ENCODE measurements at places on chromosomes 7 and 10.

DNA sequence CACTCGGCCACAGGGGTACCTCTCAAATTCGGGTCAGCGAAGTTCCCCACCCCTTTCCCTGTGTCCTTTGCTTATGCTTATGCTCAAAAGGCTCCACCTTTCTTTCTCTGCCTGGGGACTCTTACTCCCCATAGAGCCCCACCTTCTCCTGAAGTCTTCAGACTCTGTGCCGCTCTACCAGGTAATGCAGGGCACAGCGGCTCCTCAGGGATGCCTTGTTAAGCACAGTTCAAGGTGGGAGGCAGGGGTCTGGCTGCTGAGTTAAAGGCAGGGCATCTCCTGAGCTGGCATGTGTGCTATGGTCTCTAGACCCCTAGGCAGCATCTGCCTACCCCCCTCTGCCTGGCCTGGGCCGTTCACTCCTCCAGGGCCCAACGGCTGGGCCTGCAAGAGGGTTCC lies 3.0 kb upstream of the CXCL12 start:
- no peak for DNase-seq

DNA sequence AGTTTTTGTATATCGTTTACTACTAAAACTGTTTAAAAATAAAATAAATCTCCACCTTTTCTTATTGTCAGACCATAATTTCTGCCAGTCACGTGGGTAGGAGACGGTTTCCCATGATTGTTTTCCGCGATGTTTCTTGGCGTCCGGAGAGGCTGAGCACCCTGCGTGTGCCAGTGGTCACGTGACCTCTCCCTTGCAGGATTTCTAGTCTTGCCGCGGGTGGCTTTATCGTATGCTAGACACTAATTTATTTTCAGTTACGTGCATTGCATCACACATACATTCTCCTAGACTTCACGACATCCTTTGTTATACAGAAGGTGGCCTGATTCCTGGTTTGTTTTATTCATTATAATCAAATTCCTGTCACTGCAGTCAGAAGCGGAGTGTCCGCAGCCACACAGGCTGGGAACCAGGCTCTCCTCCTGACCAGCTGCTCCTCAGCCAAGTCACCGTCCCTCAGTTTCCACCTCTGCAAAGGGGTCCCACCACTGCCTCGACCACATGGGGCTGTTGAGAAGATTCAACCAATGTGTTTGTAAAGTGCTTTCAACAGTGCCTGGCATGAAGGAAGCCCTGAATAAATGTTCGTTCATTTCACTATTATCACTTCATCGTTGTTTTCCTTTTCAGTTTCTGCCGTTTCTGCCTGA lies 203.2 kb upstream of the PPP2R2D start:
- DNase-seq: no peak

DNA sequence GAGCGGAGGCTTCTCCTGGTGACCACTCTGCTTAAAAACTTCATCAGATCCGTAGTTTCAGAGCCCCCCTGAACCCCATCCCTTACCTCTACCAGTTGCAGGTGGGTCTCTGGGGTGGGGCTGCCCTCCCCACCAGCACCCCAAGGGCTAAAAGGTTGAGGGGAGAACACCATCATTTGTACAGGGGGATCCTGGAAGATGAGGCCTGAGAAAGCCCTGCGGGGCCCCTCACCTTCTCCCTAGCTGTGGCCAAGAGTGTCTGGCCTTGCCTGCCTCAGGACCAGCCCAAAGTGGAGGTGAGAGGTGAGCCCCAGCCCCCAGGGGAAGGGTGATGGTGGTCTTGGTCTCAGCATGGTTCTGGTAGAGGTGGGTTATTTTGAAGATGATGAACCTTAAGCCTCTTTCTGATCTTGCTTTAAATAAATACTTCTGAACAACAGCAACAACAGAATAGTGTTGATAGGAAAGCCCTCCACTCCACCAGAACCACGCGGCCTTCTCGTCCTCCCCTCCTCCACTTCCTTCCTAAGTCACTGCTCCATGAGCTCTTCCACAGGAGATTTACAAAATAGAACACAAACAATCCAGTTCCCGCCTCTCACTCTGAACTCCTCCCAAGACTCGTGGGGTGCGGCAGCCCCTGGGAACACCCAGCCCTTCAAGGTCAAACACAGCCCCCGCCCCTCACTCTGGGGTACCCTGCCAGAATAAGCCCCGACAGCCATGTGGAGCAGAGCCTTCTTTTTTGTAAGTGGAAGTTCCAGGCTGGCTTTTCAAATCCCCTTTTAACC lies 169.1 kb downstream of the EGFR start:
- DNase-seq: no peak

- DNase-seq: no peak
Measured at GRCh38 chr7:138889582-138890498, 91.3 kb downstream of the KIAA1549 start.

DNA sequence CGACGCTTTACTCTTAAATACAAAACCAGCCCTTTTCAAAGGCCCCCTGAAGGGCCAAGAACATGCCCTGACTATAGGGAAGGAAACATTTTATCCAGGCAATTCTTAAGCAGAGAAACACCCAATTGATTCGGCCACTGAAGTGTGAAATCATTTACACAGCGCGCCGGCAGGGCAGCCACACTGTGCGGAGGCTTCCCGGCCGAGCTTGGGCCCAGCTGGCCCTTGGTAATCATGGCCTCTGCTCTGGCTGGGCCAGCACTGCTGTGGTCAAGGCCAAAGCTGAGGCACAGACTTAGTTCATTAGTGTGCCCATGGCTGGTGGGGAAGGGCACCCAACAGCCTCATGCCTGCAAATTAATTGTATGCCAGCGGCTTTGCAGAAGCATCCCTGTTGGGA lies 143.7 kb upstream of the HABP2 start:
- DNase-seq: no peak

GRCh38 chr7:38448584-38449234 lies 175.3 kb upstream of the TARP start:
- no peak for DNase-seq

DNA sequence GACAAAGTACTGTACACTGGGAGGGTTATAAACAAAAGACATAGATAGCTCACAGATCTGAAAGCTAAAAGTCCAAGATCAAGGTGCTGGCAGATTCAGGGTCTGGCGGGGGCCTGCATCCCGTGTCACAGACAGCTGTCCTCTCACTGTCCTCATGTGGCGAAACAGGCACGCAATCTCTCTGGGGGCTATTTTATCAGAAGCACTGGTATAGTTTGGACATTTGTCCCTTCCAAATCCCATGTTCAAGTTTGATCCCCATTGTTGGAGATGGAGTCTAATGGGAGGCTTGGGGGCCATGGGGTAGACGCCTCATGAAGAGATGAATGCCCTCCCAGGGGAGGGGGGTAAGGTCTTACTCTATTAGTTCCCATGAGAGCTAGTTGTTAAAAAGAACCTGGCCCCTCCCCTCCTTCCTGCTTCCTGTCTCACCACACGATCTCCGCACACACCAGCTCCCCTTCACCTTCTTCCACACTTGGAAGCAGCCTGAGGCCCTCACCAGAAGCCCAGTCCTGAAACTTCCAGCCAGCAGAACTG lies 72.5 kb upstream of the UCN3 start:
- no peak for DNase-seq

GRCh38 chr7:92623544-92623943 lies 33.4 kb upstream of the FAM133B start:
- DNase-seq: no peak

Data from Ammon's horn (tissue), 1 donor.